Cardiac muscle cell (in vitro differentiated cells and primary cell): ENCODE measurements at places on chromosomes 3 and 15. TPM values are rescaled to one million over a fixed set of nuclear protein-coding genes. Genes with fewer than 3 reads are reported as not detected.

DNA sequence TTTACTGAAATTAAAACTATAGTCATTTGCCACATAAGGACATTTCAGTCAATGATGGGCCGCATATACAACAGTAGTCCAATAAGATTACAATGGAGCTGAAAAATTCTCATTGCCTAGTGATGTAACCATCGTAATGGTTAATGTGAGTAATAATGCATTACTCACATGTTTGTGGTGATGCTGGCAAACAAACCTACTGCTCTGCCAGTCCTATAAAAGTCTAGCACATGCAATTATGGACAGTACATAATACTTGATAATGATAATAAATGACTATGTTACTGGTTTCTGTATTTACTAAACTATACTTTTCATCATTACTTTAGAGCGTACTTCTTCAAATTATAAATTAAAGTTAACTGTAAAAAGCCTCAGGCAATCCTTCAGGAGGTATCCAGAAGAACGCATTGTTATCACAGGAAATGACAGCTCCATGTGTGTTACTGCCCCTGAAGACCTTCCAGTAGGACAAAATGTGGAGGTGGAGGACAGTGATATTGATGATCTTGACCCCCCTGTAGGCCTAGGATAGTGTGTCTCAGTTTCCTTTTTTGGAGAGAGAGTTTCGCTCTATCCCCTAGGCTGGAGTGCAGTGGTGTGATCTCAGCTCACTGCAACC lies 102.7 kb downstream of the ATP1B3 start:
- no peaks in the 10 kb centered on the region for H3K27me3 ChIP-seq
- no peak overlapping the region for H3K4me3 ChIP-seq
- H3K4me1 ChIP-seq: no peaks in the 10 kb centered on the region
- H3K36me3 ChIP-seq: peaks cover 5% of the 10 kb centered on the region

DNA sequence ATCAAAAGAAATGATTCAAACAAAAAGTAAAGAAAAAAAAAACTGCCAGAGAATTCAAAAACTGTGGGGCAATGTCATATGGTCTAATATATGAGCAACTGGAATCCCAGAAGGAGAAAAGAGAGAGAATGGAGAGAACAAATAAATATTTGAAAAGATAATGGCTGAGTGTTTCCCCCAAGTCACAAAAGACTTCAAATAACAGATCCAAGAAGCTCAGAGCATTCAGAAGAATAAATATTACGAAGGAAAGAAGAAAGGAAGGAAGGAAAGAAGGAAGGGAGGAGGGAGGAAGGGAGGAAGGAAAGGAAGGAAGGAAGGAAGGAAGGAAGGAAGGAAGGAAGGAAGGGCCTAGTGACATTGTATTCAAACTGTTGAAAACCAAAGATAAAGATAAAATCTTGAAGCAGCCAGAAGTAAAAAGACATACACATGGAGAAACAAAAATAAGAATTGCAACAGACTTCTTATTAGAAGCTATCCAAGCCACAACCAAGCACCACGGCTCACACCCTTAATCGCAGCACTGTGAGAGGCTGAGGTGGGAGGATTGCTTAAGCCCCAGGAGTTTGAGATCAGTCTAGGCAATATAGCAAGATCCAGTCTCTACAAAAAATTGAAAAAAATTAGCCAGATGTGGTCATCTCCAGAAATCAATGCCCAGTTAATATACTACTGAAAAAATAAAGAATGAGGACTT lies 118.9 kb upstream of the IGSF10 start:
- H3K27ac ChIP-seq: no peak overlapping the region
- no peak overlapping the region for H3K4me3 ChIP-seq
- no peaks in the 10 kb centered on the region for H3K4me1 ChIP-seq
- H3K36me3 ChIP-seq: no peaks in the 10 kb centered on the region
- no peaks in the 10 kb centered on the region for H3K27me3 ChIP-seq
- DNase-seq: peak; percentile 87

GRCh38 chr3:78872195-78872594 lies 895.6 kb downstream of the ROBO1 start:
- peaks cover 22% of the 10 kb centered on the region for H3K4me1 ChIP-seq
- H3K27me3 ChIP-seq: no peaks in the 10 kb centered on the region
- H3K4me3 ChIP-seq: no peak overlapping the region
- no peaks in the 10 kb centered on the region for H3K36me3 ChIP-seq
- H3K27ac ChIP-seq: peak overlapping the region; percentile 81

GRCh38 chr3:14151471-14152083 lies 26.7 kb downstream of the TMEM43 start:
- no peaks in the 10 kb centered on the region for H3K27me3 ChIP-seq
- H3K27ac ChIP-seq: no peak overlapping the region
- peaks cover 12% of the 10 kb centered on the region for H3K36me3 ChIP-seq
- DNase-seq: no peak

Gene IMPG2
- polyA plus RNA-seq: 0.12 TPM in 1 of 2 replicates, not detected in the other

Gene KY
- 0.35 and 1.1 TPM in 2 replicates for polyA plus RNA-seq
